ENCODE measurements at places on chromosomes 2 and 18.
A peak's percentile ranks its signal among the peaks of the same experiment; 100 is the strongest.

DNA sequence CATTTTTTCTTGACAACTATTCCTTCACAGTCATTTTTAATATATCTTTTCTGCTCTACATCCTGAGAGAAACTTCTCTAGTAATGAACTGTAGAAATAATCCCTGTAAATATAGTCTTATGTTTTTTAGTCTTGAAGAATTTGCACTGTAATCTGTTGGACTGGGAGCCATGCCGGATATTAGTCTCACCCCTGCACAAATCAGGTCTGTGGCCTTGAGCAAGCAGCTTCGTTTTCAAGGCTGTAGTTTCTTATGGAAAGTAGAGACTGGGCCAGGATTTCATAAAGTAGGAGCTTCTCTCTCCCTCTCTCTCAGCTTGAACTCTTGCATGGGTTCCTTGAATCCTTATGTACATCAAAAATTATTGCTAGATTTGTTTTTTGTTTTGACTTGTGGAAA is 8.7 kb downstream of the FARP2 start:
- DNase-seq, result no peak

GRCh38 chr2:78984386-78984785 is 41.1 kb upstream of the REG3G start:
- no peak for DNase-seq

- DNase-seq, result no peak
These were observed 37.4 kb upstream of the ALPP start for GRCh38 chr2:232341061-232341738.

GRCh38 chr2:122100756-122101155 is 345.3 kb downstream of the TSN start:
- no peak for DNase-seq

GRCh38 chr2:3142210-3142609 is 235.4 kb downstream of the EIPR1 start:
- no peak for DNase-seq

DNA sequence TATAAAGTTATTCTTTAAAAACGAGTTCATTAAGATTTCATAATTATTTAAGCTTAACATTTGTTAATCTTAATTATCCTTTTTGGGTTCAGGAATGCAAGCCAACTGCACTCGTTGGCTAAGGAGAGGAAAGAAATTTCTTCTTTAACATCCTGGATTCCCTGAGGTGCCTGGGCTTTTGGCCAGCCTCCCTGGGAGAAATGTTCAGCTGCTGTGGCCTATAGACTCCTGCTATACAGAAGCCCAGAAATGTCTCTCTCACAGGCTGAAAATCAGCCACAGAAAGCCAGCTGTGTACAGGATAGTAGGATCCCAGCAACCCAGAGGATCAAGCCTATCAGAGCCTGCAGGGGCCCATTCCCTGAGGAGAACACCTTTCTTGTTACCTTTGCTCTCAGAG is 430.3 kb downstream of the XIRP2 start:
- no peak for DNase-seq

DNA sequence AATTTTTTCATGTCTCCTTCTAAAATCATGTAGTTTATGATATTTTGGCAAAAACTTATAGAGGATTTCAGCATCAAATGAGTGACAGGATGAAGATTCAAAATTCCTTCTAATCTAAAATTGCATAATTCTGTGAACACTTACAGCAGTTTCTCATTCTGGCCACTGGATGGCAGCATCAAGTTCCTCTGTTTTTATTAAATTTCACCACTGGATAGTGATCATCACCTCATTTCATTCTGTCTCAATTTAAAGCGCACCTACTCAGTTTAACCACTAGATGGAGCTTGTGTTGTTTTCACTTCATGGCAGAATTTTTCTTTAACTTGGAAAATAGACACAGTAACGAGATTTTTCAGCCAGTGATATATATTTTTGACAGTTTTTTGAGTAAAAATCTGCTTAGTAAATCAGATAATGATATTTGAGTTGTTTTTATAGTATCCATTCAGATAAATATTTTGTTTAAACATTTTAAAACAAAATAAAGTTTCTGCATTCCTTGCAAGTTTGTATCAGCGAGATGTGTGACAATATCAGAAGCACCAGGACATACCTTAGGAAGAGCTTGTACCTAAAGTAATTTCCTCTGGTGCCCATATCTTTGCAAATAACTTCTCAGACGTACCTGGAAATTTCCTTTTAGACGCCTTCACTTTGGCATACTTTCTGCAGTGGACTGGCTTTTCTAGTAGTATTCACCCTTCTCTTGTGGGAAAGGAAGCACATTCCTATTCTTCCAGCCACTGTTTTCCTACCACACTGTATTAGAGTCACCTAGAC is 94.7 kb upstream of the ARHGAP15 start:
- DNase-seq, result peak; percentile 78

Data from RPMI8226 (cell line).